ENCODE measurements at places on chromosomes 3 and 15. TPM values are rescaled to one million over a fixed set of nuclear protein-coding genes. Genes with fewer than 3 reads are reported as not detected.

DNA sequence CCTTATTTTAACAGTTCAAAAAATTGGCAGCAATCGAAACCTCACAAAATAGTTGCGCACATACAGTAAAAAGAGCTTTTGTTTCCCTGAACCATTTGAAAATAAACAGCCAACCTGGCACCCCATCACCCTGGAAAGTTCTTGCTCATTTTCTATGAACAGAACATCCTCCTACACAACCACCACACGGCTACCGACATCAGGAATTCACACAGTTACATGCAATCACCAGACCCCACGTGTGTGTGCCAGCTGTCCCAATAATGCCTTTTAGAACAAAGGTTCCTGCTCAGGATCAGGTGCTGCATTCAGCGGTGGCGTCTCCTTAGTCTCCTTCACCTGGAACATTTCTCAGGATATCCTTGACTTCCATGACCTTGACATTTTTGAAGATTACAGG, 186.5 kb downstream of the KLF13 start:
- DNase-seq = no peak

- no peak for DNase-seq
These were observed 12.1 kb upstream of the APBA2 start for GRCh38 chr15:28873585-28874190.

Gene TBC1D2B
- 11.4 TPM for polyA plus RNA-seq

DNA sequence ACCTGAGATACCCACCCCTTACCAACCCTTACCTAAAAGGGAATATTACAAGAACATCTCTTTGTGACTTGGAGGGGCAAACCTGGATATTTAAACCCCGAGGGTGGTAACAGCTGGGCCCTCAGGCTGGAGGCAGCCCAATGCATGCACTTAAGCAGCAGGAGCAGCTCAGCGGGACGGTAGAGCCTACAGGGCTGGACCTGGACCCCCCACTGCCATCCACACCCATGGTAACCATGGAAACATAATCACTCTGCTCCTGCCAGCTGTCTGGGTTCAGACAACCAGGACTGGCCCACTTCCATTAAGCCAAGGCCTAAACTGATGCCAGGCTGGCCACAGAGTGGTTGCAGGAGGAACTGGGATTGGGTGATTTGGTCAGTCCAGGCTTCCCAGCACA, 52.8 kb downstream of the ETFA start:
- no peak for DNase-seq

DNA sequence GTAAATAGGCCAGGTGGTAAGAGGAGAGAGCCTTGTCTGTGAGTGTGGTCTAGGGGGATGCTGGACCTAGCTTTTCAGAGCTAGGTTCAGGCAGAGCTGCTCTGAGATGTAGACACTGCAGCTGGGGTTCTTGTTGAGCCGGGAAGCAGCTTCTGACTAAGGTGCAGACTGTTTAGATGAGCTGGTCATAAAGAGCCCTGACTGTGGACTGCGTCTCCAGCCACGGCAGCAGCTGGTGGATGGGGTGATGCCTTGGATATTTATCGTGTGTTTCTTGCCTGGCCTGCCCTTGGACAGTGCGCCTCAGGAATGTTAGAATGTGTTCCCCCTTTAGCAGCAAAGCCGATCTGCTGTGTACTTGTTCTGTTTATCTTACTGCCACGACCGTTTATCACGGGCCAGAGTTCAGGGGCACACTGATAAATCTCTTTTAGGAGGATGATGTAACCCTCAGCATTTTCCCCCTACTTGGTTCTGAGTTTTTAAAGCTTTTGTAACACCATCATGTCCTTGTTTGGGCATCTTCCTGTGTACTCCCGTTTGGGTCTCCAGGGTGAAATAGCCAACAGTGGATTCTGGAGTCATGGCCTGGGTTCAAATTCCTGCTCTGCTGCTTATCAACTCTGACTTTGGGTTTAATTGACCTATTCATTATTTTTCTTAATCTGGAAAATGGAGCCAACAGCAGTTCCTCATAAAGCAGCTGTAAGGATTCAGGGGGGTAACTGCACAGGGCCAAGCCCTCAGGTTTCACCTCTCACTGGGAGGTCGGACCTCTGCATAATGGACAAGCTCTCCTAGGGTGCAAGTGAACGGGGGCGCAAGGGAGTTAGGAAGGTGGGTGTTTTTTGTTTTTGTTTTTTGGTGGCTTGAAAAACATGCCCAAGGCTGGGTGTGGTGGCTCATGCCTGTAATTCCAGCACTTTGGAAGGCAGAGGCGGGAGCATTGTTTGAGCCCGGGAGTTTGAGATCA, 51.4 kb downstream of the FLNB start:
- no peak for DNase-seq

Measured in A549 (cell line).